GM12878 (cell line): ENCODE measurements at places on chromosomes 2 and 18. TPM values are rescaled to one million over a fixed set of nuclear protein-coding genes. Genes with fewer than 3 reads are reported as not detected.

- peak; percentile 23 for DNase-seq
Observed at GRCh38 chr2:221050020-221050795, 521.9 kb downstream of the EPHA4 start.

- DNase-seq: peak; percentile 73
Observed at GRCh38 chr2:216113572-216113971, 4.4 kb downstream of the XRCC5 start.

DNA sequence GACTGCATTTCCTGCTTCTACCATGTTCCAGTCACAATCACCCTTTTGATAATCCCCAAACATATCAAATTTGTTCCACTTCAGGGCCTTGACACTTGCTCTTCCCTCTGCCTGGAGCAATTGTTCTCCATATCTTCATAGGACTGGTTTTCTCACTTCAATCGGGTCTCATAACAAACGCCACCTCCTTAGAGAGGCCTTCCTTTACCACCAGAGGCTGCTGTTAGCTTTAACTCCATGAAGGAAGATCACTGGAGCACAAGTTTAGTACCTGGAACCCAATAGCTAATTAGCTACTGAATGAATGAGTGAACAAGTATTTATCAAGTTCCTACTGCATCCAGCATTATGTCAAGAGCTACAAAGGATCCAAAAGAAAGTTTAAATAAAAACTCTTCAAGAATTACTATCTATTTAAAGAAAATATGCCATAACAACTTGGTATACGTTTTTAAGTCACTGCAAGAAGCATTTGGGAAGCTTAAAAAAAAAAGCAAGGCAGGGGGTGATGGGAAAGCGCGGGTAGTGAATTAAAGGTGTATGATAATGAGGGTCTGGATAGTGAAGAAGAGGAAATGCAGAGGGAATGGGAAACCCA lies 58.8 kb downstream of the BAZ2B start:
- DNase-seq: peak; percentile 3

DNA sequence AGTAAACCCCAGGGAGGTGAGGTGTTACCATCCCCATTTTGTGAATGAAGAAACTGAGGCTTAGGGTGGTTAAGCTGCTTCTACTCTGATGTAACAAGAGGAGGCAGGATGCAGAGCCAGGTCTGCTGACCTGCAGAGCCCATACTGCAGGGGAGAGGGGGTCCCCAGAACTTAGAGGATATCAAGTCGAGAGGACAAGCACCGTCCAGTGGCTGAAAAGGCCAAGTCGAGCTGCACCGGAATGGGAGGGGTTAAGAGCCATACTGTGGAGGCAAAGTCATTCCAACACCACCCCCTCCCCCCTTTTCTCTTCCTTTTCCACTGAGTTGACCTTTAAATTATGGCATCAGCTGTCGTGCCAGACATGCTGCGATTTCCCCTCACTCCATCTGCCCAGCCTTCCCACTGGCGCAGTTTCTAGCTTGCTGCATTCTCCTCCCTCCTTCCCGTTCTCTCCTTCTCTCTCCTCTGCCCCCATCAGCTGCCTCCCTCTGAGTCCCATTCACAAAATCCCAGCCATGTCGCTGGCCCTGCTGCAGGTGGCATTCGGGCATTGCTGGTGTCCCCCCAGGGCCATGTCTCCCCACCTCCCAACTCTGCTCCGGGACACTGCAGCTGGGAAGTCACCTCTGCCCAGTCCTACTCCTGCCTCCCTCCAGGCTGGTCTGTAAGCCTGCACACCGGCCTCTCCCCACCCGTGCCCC lies 346.9 kb downstream of the DYSF start:
- DNase-seq: no peak

DNA sequence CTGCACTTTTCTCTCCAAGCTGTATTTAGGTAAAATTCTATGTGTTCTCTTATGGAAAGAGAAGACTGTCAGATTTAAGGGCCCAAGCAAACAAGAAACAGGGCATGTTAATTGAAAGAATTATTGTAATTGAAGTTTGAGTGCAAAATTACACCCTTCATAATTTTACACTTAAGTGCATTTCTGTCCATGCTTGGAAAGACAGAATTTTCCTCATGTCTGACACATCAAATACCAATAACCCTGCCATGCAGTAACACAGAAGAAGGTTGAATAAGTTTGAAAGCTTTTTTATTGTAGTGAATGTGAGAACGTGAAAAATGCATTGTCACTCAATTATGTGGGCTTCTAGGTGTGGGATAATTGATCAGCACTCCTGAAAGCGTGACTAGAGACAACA lies 52.9 kb upstream of the PARD3B start:
- DNase-seq: no peak

The RUFY4 gene
- total RNA-seq: 1.5 and 2.7 TPM in 2 replicates

DNA sequence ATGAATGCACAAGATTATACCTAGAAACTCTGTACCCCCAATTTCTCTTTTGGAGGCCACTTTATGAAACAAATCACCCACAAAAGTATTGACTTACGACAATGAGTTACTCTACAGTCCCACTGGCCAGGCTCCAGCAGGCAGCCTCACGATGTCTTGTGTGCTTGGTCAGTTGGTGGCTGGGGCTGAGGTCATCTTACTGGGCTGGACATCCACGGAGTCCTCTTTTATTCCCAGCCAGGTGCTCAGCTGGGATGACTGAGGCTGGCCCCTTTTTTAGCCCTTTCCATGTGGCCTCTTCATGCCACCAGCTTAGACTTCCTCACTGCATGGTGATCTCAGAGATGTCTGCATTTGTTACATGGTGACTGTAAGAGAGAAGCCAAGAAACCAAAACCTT lies 8.9 kb upstream of the ID2 start:
- DNase-seq: no peak
